Amygdala (tissue), 56 donors: ENCODE measurements at places on chromosomes 16 and 17.
A peak's percentile ranks its signal among the peaks of the same experiment; 100 is the strongest.

DNA sequence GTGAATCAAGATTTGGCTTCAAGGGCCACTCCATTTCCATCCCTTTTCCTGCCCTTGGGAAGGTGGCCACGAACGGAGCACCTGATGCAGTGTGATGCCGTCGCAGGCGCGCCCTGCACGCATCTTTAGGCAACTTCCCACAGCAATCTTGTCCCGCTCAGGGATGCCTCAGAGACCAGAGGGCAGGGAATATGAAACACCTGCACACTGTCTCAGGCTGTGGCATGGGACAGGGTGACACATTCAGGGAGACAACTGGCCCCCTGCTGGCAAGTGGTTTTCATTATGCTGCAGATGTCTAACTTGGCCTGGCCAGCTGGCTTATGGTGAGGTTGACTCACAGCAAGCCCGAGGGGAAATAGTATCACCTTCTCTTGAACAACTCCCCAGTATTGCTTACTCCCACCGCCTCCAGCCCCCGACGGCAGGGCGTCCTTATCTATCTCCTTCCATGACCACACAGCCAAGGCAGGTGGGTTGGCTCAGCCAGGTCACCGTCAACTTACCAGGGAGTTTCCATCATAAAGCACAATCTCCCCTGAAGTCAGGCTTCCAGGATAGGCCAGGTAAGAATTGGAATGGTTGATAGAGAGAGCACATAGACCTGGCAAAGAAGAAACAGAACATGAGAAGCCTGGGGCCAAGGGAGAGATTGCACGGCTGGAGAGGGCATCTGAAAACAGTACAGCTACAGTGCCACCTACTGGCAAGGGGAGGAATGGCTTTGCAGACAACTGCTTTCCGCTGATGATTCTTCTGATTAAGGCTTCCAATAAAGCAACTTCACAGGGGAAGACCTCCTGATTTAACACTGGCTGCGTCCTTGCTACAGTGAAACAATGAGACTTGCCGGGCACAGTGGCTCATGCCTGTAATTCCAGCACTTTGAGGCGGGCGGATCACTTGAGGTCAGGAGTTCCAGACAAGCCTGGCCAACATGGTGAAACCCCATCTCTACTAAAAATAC, 21.1 kb downstream of the WIPI1 start:
- peak; percentile 30 for DNase-seq

DNA sequence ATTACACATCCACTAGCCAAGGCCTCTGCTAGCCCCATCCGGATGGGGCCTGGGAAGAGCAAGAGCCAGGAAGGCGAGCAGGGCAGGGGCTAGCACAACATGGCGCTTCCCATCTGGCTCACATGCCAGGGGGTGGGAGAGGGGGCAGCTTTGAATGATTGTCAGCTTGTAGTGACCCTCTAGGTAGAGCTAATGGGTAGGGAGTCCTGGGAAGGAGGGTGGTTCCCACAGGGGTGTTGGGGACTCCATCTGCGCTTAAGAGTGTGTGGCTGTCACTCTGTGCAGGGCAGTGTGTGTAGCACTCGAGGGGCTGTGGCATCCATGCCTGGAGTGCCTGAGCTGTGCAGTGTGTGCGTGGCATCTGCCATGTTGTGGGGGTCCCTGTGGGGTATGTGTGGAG, 24.5 kb downstream of the ARHGAP23 start:
- DNase-seq, result no peak

GRCh38 chr16:57335366-57335765, 23.2 kb upstream of the CCL22 start:
- DNase-seq, result no peak

GRCh38 chr17:61335105-61335844, 64.4 kb upstream of the TBX2 start:
- no peak for DNase-seq

DNA sequence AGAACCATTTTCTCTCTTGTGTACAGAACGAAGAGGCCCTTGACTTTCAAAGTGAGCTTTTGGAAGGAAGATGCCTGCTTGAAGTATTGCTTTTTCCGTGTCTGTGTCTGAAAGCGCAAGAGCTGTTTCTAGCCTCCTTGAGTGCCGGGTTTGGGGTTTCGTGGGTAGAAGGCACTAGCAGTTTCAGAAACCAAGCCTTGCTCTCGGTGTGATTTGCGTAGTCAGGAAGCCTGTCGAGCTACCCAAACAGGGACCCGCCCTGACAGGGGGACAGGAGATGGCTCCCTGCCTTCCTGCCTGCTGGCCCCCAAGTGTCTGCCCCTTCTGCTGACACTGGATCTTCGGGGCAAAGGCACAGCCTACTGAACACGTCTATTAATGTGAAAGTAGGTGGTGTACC, 322.0 kb downstream of the MAF start:
- no peak for DNase-seq

- no peak for DNase-seq
Observed at GRCh38 chr16:86848821-86849220, 270.5 kb downstream of the FOXL1 start.

DNA sequence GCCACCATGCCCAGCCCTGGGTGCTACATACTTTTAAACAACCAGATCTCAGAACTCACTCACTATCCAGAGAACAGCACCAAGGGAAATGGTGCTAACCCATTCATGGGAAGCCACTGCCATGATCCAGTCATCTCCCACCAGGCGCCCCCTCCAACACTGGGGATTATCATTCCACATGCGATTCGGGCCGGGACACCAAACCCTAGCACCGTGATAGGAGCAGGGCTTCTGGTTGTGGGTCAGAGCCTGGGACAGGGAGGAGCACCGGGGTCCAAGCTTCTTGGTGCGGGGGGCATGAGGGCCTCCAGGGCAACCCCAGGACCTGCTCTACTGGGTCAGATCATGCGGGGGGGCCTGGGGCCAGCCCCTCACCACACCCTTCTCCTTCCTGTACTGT, 4.5 kb downstream of the TMEM235 start:
- no peak for DNase-seq

DNA sequence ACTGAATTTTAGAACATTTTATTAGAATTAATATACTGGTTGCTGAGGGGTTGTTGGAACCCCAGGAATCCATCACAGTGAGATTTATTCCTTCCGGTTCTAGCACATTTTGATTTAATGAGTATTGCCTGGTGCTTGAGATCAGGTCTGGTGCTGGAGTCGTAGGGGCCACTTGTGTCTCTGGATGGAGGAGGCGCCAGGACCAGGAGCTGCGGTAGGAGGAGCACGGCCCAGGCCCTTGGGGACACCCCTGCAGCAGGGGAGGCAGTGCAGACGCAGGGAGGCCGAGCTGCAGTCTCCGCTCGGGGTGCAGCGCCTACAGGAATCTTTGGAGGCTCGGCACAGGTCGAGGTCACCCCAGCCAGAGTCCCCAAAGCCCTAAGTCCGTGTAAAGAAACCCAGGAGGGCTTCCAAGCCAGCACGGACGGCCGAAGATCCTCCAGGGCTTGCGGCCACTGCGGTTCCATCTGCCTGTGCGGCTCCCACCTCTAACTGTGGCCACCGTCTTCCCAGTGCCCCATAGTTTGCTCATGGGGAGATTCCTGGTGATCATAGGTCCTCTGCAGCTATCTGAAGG, 66.2 kb upstream of the CREBBP start:
- DNase-seq, result no peak

GRCh38 chr16:72277749-72278148, 105.8 kb upstream of the PMFBP1 start:
- DNase-seq, result no peak

DNA sequence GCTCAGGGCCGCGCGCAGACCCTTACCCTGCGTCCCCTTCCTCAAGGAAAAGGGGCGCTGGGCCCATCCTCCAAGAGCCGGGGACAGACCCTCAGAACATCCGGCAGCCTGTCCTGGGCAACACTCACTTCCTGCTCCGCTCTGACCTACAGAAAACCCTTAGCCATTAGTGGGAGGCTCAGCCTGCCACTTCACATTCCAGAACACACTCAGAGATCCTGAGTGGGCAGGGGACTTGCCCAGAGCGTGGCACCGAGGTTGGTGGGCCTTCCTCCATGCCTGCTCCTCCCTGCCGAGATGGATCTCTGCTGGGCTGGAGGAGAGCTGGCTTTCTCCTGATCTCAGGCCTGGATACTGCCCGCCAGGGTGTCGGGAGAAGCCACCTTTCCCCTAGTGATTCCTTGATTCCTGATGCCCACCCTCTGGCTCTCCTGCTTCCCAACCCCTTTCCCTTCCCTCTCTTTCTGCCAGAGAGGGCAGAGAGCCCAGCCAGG, 1.5 kb downstream of the SCARF1 start:
- no peak for DNase-seq

GRCh38 chr17:44307387-44308186, 814 bp upstream of the RUNDC3A start:
- DNase-seq, result peak; percentile 76

DNA sequence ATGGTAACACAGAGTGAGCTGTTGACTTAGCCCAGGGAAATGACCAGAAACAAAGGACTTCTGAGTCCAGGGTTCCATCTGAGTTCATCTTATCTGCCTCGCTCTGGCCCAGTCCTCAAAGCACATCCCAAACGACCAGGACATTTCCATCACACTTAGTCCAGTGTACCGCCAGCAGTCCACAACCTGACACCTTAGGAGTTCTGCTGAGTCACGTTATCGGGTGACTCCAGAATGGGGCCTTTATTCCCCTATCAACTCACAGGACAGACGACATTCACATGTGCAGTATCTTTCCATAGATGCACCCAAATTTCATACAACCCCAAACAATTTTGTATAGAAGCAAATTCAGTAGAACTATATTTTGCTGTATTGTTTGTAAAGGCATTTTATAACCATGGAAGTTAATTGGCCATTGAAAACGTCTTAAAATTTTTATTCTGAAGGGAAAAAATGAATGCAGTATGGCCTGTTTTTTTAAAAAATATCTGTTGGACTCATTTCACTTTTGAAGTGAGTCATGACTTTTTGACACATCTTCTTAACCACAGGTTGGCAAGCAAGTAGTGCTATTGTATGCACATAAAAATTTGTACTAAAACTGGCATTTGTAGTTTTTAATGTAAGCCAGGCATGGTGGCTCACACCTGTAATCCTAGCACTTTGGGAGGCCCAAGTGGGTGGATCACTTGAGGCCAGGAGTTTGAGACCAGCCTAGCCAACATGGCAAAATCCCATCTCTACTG, 46.3 kb downstream of the ZNF18 start:
- no peak for DNase-seq

GRCh38 chr17:82214012-82214628, 1.5 kb upstream of the CCDC57 start:
- DNase-seq, result no peak

DNA sequence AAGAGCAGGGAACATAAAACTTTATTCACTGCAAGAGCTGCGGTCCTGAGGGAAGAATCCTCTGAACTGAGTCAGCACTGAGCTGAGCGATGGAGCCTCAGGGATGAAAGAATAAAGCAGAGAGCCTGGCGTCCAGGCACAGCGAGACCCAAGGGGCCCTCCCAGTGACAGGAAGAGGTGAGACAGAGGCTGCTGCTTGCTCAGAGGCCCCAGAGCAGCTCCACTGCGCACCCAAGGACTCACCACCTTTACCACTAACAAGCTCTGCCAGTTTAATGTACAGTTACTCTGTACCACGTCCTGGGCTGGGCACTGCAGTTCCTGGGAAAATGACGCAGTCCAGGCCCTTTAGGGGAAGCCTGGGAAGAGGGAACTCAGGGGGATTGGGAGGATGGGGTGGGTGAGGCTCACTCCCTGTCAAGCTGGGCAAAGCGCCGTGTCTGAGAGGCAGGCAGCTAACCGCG, 5.6 kb downstream of the GFAP start:
- DNase-seq, result no peak

GRCh38 chr16:85089525-85089924, 22.7 kb downstream of the CIBAR2 start:
- no peak for DNase-seq

DNA sequence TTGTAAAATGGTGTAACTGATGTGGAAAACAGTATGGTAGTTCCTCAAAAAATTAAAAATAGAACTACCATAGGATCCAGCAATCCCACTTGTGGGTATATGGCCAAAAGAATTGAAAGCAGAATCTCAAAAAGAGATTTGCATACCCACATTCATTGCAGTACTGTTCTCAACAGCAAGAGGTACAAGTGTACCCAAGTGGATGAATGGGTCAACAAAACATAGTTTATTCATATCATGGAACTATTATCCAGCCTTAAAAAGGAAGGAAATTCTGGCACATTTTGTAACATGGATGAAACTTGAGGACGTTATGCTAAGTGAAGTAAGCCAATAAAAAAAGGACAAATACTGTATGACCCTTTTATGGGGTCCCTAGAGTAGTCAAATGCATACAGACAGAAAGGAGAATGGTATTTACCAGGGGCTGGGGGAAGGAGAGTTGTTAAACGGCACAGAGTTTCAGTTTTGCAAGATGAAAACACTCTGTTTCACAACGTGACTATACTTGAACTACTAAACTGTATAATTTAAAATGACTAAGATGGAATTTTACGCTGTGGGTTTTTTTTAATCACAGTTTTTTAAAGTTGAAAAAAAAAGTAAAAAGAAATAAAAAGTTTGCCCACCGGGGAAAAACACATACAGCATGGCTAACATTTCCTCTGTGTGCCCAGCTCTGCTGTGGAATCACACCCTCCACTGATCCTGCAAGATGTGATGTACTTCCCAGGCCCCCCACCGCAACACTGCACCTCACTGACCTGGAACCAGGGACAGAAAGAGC, 6.1 kb downstream of the TVP23A start:
- DNase-seq, result no peak

- no peak for DNase-seq
Observed at GRCh38 chr17:77115510-77115909, 25.3 kb upstream of the SEC14L1 start.

GRCh38 chr17:48122665-48123045, 15.1 kb downstream of the SNX11 start:
- no peak for DNase-seq

DNA sequence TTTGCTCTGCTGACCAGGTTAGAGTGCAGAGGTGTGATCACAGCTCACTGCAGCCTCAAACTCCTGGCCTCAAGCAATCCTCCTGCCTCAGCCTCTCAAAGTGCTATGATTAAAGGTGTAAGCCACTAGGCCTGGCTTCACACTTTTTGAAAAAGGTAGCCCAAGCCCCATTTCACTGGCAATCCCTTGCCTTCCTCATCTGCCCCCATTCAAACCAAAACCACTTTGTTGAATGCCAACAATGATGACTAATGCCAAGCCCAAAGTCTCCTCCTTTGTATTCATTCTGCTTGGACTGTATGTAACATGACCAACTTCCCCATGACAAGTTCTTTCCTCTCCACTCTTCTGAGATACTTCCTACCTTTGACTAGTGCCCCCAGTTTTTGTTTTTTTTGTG, 33.1 kb downstream of the N4BP1 start:
- no peak for DNase-seq

- DNase-seq, result no peak
Observed at GRCh38 chr16:15598648-15599190, 44.2 kb downstream of the MARF1 start.

DNA sequence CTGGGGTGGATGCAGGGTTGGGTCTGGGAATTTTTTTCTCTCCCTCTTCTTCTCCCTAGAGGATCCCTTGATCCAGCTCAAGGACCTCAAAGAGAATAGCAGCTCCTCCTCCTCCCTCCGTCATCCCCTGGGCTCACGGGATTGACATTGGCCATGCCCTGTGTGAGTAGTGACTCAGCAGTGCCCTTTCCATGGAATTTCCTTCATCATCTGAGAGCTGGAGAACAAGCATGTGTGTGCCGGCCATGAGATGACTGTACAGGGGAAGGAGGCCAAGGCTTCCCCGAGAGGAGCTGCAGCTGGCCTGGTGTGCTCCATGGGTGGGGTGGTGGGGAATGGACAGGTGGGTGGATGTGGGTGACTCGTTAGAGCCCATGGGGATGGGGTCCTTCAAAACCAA, 8.9 kb upstream of the WSCD1 start:
- no peak for DNase-seq
